ENCODE measurements at places on chromosomes 2 and 18. TPM values are rescaled to one million over a fixed set of nuclear protein-coding genes. Genes with fewer than 3 reads are reported as not detected.

NOSTRIN gene
- 32.5 TPM for polyA plus RNA-seq

ANO7 gene
- polyA plus RNA-seq, result 2.4 TPM

SERPINB2 gene
- not detected for polyA plus RNA-seq

GREB1 gene
- polyA plus RNA-seq, result 12.5 TPM

CDH20 gene
- 3.4 TPM for polyA plus RNA-seq

EVX2 gene
- polyA plus RNA-seq, result not detected

TACR1 gene
- polyA plus RNA-seq, result 2.9 TPM

DNA sequence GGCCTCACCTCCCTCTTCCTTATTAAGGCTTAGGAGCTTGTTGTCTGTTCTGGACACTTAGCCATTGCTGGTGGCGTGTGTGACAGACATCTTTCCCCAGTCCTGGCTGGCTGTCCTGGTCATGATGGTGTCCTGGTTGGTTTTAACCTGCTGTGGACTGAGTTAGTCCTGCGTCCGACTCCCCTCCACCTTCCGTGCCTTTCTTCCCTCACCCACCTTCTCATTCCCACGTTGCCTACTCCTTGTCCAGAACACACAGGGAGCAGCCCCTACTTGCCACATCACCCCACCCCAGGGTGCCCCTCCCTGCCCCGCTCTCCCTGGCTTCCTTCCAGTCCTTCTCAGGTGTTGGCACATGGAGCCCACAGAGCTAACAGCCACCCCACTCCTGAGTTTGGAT lies 9.5 kb downstream of the ANO7 start:
- no peak for DNase-seq

- no peak for DNase-seq
Observed at GRCh38 chr2:103809941-103810441, 1043.9 kb upstream of the POU3F3 start.

- DNase-seq, result no peak
Observed at GRCh38 chr2:14891546-14891945, 259.0 kb downstream of the LRATD1 start.

GRCh38 chr18:778194-778927 lies 33.7 kb downstream of the YES1 start:
- no peak for DNase-seq

- no peak for DNase-seq
Observed at GRCh38 chr2:237673130-237674001, 46.0 kb downstream of the LRRFIP1 start.

- no peak for DNase-seq
Observed at GRCh38 chr2:158914066-158914465, 54.4 kb upstream of the TANC1 start.

- no peak for DNase-seq
Observed at GRCh38 chr2:223967981-223968380, 10.7 kb downstream of the MRPL44 start.

DNA sequence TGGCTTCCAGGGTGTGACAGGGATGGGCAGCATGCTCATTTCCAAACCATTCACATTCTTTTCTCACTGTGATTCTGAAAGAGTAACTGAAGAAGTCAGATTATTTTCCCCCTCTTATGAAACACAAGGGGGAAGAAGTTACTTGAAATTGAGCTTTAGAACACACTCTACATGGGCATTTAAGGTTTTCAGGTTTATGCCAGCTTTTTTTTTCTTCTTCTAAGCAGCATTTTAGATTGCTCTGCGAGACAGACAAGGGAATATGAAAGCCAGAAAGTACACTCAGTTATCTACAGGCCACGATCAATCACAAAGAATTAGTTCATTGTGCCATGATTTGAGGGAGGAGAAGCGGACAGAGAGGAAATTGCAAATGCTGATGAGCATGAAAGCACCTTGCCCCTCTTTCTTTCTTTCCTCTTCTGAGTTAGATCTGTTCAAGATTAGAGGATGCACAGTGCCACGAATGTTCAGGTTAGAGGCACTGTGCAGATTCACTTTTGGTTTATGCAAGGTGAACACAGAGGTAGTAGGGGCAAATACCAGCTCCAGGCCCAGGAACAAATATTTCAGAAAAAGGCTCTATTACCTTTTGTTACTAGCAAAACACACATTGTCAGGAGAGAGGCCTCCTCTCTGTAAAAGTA lies 49.2 kb downstream of the CXCR4 start:
- DNase-seq, result no peak

DNA sequence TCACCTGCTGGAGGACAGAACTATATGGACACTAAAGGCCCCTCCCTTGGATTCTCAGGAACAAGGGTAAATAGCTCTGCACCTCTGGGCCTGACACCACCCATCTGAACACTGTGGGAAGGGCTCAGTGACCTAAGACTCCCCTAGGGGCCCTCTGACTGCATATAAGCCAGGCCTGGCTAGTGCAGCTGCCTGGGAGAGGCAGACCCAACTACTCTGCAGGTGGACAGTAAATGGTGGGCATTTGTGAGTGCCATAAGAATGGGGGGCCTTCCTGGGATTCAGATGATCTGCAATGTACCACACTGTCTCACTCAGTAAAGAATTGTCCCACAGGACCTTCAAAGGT lies 11.2 kb upstream of the WIPF1 start:
- DNase-seq, result no peak

DNA sequence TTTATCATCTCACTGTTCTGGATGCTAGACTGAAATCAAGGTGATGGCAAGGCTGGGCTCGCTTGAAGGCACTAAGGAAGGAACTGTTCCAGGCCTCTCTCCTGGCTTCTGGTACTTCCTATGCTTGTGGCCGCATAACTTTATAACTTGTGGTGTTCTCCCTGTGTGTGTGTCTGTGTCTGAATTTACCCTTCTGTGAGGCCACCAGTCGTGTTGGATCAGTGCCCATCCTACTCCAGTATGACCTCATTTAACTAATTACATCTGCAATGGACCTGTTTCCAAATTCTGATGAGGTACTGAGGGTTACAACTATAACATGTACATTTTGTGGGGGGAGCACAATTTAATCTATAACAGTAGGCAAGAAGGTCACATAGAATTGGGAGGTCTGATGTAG lies 41.6 kb downstream of the LYPD6B start:
- no peak for DNase-seq

GRCh38 chr2:75100011-75100800 lies 99.1 kb downstream of the TACR1 start:
- DNase-seq, result no peak

DNA sequence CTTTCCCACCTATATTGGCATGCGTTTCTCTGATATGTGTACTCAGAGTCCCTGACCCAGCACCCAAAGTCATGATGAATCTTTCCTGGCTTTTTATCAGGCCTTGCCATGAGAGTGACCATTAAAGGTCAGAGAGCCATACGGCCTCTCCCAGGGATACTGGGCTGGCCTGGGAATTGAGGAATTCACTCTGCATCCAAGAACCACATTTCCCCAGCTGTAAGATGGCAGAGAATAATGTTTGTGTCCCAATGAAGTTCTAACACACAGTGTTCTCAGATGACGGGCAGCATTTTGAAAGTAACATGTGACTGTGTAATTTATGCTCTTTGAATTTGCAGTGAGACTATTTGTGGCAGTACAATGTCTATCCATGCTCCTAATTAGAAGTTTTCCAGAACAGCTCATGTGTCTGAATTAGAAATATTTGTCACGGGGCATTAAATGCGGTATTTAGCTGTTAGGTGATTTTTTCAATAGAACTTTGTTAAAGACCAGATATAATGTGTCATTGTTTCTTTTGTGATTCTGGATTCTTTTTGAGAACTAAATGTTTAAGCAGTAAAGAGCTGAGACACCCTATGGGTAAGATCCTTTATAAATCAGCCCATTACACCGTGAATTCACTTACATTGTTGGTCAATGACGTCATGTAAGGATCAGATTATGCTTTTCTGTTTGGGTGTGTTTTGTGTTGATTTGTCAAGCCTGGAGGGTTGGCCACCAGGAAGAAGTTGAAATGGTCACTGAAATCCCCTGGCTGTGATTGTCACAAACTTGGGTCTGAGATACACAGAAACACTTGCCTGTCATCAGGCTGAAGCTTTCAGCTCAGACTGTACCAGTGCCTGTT lies 7.3 kb upstream of the SLC3A1 start:
- DNase-seq, result no peak

DNA sequence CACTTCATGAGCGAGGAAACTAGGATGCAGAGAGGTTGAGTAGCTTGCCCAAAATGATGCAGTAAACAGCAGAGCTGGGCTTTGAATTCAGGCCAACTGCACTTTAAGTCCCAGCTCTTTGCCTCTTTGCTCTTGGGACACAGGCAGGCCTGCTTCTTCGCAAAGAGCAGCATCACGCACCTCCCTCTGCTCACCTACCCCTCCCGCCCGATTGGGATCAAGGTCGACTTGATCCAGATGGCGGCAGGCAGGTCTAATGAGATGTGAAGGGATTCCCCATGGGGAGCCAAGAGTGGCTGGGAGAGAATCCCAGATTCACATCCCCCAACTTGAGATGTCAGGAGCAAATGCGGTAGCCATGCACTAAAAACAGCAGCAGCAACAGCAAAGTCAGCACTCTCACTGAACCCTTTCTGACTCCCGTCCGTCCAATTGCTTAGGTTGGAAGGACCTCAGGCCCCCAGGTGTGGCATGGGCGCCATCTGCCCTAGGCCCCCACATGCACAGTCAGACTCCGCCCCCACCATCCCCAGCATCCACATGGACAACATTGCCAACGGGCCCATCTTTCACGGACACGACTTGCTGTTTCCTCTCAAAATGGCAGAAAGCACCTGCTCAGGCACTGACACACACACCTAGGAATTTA lies 84.3 kb upstream of the MAP4K4 start:
- DNase-seq, result no peak

DNA sequence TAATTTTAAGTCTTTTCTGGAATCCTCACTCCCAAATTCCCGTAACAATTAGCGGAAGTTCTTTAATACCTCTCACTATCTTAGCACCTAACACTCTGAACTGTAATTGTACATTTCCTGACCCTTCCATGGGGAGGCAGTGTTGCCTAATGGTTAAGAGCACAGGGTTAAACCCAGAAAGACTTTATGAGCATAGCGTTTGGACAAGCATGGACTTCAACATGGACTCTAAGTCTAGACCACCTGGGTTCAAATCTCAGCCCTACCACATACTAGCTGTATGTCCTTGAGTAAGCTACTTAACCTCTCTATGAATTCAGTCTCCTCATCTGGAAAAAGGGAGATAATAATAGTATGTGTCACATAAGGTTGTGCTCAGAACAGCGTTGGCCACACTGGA lies 13.0 kb downstream of the ANTXR1 start:
- no peak for DNase-seq
